Endodermal cell (in vitro differentiated cells): ENCODE measurements at places on chromosomes 5 and 9.
A peak's percentile ranks its signal among the peaks of the same experiment; 100 is the strongest.

DNA sequence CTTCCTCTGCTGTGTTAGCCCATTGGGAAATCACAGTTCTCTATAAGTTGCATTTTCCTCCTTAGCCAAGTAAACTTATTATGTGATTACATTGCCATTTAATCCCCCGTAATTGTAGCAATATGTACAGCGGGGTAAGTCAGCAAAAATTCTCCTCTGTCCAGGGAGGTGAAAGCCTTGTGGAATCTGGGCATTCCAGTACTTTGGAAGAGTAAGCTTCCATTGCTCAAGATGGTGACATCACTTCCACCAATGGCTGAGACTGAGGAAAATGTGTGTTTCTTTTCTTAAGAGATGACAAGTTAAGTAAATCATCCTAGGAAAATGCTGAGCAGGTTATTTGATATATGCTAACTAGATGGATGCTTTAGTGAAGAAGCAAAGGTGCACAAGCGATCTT, 436.7 kb downstream of the CETN3 start:
- DNase-seq = no peak

GRCh38 chr9:76684213-76684612, 80.0 kb upstream of the PCA3 start:
- no peak for DNase-seq

GRCh38 chr5:165495829-165496380, 1990.5 kb downstream of the MAT2B start:
- DNase-seq = no peak

GRCh38 chr9:29668732-29669131, 2095.5 kb upstream of the C9orf72 start:
- no peak for DNase-seq

DNA sequence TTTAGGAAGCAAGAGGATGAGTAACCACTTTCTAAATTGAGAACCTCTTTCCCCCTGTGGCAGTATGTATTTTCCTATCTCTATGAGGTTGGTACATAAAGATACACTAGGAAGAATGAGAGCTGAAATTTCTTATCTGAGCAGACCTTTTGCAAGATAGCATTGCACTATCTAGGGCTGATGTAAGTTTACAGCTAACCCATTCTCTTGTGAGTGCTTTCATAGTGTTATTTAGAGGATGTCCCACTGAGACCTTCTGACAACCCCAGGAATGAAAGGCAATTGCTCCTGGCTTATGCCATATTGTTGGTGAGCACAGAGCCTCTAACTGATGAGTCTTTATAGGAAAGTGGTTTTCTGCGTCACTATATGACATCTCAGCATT, 1209.3 kb upstream of the CDH6 start:
- no peak for DNase-seq

GRCh38 chr5:32432633-32433032, 11.9 kb downstream of the ZFR start:
- DNase-seq = no peak

GRCh38 chr5:168978015-168978414, 322.9 kb downstream of the SLIT3 start:
- no peak for DNase-seq

GRCh38 chr9:69215774-69216485, 41.9 kb downstream of the TJP2 start:
- no peak for DNase-seq

DNA sequence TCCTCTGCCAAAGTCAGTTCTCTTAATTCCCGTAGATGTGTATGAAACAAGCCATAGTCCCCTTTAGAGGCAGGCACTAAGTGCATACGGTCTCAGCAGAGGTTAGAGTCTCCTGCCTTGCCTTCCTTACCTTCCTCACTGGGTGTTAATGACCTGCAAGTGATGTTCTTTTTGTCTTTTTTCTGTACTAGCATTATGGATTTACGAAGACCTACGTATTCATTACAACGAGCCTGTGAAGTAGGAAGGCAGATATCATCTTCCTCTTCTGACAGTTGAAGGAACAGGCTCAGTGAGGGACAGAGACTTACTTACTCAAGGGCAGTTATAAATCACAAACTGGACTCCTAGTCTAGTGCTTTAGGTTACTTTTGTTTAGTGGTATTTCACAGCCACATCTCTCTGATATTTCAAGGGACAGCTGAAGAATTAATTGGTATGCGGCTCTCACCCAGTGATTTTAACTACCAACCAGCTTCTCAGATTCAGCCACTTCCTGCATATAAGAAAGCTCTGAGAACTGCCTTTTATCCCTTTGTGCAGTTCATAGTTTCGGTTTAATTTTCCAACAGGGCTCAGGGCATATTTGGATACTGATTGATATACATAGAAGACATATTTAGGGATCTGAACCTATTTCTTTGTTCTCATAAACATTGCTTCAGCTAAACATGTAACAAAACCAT, 85.1 kb upstream of the CKMT2 start:
- DNase-seq = no peak

- DNase-seq = no peak
Measured at GRCh38 chr9:134548618-134549017, 93.0 kb upstream of the COL5A1 start.

DNA sequence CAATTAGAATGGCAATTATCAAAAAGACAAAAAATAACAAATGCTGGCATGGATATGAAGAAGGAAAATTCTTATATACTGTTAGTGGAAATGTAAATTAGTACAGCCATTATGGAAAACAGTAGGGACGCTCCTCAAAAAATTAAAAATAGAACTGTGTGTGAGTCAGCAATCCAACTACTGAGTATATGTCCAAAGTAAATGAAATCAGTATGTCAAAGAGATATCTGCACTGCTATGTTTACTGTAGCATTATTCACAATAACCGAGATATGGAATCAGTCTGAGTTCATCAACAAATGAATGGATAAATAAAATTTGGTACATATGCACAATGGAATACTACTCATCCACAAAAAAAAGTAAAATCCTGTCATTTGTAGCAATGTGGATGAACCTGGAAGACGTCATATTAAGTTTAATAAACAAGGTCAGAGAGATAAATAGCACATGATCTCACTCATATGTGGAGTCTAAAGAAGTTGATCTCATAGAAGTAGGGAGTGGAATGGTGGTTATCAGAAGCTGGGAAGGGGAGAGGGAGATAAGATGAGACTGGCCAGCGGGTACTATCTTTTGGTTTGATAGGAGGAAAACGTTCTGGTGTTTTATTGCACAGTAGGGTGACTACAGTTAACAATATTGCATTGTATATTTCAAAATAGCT, 16.6 kb upstream of the SHC3 start:
- DNase-seq = no peak

DNA sequence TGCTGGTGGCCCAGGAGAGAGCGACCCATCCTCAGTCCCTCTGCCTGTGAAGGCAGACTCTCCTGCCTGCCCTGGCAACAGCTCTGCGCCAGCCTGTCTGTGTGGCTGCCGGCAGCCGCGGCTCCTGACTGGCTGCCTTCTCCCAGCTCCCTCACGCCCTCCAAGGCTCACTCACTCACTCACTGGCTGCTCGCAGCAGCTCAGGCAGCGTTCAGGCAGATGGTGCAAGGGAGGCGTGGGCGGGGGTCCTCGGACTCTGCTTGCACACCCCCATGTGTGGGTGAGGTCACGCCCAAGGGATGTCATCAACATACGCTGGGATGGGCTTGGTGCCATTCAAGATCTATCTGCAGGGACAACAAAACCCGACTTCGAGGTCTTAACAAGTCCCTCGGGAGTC, 66.7 kb downstream of the DAB2IP start:
- peak; percentile 61 for DNase-seq

DNA sequence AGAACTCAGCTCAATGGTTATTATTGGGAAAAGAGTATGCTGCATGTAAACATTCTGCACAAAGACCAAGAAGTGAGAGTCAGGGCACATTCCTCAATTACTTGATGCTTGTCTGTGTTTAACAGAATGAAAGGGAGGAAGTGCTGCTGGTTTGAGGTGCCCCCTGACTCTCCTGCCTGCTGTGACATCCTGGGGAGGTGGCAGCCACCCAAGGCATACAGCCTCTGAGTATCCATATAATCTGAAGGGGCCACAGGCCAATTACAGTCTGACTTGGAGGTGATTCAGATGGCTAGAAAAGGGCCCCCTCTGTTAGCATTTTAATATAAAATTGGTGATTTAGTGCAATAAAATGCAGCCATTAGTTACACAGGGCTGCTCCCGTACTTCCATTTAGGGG, 313.8 kb downstream of the ASTN2 start:
- DNase-seq = no peak

DNA sequence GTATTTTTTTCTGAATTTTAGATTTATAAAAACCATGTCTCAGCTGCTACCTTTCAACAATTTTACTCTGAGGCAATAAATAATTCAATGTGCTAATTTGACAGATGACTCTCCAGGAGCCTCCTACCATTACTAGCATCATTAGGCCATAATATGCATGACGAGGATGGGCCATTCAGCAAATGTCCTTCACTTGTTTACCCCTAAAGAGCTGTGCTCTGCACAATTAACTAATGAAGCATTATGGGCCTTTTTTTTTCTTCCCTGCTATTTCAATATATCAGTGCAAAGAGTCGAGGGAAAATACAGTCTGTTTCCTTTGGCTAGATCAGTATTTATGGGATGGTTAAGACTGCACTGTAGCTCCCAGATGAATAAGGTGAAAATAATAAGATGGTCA, 627.2 kb downstream of the ISL1 start:
- no peak for DNase-seq
